ENCODE measurements at places on chromosomes 1 and 21.

DNA sequence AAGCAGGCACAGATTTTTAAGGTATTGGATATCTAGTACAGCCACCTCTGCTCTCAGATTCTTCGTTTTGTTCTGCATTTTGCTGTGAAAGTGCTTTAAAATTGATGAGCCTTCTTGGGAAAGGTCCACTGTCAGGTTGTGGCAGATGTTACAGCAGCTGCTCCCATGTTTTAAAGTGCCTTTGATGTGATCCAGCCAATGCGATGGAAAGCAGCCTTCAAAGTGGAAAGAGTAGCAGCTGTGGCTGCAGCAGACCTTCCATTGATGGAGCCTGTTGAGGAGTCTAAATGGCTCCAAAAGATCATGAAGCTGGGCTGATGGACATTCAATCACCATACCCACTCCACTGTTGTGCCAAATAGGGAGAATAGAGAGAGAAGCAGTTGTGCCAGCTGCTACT lies 816.9 kb downstream of the PLA2G4A start:
- no peak for DNase-seq

GRCh38 chr1:115338457-115338820 lies 390 bp upstream of the NGF start:
- no peak for DNase-seq

GRCh38 chr1:60390593-60391282 lies 317.2 kb upstream of the C1orf87 start:
- no peak for DNase-seq

DNA sequence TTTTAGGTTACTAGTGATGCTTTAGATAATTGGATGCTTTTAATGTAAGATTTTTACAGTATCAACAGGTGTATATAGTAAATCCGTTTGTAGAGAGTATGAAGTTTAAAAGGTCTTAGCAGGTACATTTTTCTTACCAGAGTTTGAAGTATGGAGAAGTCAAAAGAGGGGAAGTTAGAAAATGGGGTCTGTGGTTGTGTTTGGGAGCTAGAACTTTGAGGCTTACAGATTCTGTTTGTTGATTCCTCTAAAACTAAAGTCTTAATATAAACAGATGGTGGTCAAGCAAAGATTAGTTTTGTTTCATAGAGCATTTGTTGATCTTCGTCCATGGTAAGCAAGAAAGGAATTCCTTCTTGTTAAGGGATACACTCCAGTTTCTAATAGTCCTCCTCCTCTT lies 35.8 kb downstream of the CDC42 start:
- no peak for DNase-seq

DNA sequence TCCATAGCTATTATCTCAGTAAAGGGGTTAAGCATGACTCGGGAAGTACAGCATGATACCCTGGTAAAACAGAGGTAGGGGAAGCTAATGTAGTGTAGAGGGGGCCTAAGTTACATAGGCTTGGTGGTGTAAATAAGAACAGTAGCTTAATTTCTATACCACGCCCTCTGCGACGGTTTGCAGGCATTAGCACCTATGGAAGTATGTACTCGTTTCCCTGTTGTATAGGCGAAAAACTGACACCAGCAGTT lies 470 bp upstream of the NAXE start:
- no peak for DNase-seq
